Sciatic nerve (tissue), 2 donors: ENCODE measurements at places on chromosomes 5 and 9.

DNA sequence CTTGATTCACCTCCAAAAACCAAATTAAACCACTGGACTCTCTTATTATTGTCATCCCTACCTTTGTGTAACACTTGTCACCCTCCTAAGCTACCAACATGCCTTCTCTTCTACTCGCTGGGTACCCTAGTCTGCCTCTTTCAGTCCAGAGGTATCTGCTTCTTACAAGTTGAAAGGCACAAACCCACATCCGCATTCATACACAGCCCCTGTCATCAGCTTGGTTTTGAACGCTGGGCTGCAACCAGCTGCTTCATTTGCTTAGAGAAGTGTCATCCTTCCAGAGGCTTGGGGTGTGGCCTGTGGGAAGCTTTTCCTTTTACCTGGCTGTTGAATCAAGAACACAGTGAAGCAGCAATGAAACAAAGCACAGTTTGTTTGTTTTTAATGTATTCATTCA, 138.8 kb upstream of the WWC1 start:
- no peak for DNase-seq

GRCh38 chr5:81820318-81820636, 69.4 kb upstream of the SSBP2 start:
- no peak for DNase-seq

GRCh38 chr9:82188817-82189216, 200.2 kb downstream of the SPATA31D1 start:
- no peak for DNase-seq

GRCh38 chr9:136095070-136096058, at the start of gene NACC2:
NACC2 (minus strand) TSS chr9:136095289; CDS start chr9:136050521, 44,768 bp downstream.
- no peak for DNase-seq

DNA sequence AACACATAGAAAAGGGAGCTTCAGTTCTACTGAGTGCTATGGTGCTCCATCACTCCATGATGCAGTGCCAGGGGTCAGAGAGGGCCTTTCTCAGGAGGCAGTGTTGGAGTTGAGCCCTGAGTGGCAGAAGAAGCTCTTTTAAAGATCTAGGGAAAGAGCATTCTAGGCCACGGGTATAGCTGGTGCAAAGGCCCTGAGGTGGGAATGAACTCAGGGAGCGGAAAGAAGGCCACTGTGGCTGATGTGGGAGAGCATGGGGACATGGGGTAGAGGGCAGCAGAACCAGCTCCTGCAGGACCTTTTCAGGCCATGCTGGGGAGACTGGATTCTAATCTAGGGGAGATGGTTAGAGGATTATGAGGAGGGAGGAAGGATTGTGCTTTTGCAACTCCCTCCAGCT, 9.9 kb downstream of the PSD2 start:
- DNase-seq, result no peak

- DNase-seq, result no peak
Observed at GRCh38 chr5:32852535-32852934, 141.4 kb downstream of the NPR3 start.
